Right lung (tissue), 10 donors: ENCODE measurements at places on chromosomes 7 and 10. TPM values are rescaled to one million over a fixed set of nuclear protein-coding genes. Genes with fewer than 3 reads are reported as not detected.

GRCh38 chr10:5484205-5484604 is 15.2 kb downstream of the CALML5 start:
- no peak for DNase-seq

- no peak for DNase-seq
Observed at GRCh38 chr7:154767142-154767541, 235.8 kb downstream of the PAXIP1 start.

DNA sequence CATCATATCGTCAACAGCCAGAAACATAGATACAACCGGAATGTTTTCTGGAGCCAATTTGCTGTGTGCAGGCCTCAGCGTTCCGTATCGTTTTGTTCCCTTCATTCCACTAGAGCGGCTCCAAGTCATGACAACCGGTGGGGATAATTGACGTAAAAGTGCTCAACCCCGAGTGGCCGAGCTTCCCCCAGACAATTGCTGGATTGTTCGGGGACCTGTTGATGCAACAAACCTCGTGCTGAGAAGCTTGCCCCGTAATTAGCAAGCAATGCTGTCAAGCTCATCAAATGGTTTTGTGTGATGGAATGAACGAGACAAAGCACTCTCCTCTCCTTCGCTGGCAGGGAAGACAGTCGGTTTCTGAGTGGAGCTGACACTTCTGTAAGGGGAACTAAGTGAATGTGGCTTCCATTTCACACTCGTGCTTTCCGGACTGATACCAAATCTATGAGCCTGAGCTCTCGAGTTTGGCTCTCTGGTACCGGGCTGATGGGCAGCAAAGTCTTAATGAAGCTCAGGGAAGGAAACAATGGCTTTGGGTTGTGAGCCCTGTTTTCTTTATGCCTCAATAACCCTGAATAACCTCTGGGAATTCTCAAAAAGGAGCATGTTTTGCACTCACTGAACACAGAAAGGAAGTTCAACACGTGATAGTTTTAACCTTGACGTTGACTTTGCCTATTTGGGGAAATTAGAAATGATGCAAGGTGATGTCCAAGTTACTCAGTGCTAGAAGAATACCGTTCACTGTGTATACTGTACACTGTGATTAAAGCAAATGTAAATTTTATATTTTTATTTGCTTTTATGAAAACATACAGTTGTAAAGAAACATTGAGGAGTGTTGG is 220.5 kb downstream of the BAMBI start:
- DNase-seq: no peak

DNA sequence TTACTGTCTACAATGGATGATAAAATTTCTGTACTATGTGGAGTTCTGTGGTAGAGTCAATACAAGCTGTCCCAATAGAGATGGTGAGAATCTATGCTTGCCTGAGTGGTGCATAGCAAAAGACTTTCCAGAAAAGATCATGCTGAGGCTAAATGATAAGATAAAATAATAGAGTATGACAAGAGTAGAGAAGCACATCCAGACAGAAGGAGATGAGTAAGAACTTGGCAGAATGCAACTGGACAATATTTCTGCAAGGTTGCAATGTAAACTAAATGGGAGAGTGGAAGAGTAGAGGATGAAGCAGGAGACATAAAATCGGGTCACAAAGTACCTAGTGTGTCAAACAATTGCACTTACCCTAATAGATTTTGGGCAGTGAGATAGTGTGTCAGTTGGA is 347.6 kb downstream of the MDFIC start:
- no peak for DNase-seq

Gene FAM13C
- polyA plus RNA-seq: 25.9 TPM

Gene PTN
- 66.6 TPM for polyA plus RNA-seq

Gene GIMAP2
- 19.1 TPM for polyA plus RNA-seq

Gene FGL2
- polyA plus RNA-seq: 5.5 TPM

Gene GPR37
- polyA plus RNA-seq: 5.7 TPM

Gene SGPL1
- 48.4 TPM for polyA plus RNA-seq
